ENCODE measurements at places on chromosomes 5 and 9.

GRCh38 chr9:38417003-38417945 is 7.0 kb downstream of the IGFBPL1 start:
- DNase-seq = peak; percentile 32

GRCh38 chr5:324736-325612 is 3.5 kb downstream of the AHRR start:
- no peak for DNase-seq

DNA sequence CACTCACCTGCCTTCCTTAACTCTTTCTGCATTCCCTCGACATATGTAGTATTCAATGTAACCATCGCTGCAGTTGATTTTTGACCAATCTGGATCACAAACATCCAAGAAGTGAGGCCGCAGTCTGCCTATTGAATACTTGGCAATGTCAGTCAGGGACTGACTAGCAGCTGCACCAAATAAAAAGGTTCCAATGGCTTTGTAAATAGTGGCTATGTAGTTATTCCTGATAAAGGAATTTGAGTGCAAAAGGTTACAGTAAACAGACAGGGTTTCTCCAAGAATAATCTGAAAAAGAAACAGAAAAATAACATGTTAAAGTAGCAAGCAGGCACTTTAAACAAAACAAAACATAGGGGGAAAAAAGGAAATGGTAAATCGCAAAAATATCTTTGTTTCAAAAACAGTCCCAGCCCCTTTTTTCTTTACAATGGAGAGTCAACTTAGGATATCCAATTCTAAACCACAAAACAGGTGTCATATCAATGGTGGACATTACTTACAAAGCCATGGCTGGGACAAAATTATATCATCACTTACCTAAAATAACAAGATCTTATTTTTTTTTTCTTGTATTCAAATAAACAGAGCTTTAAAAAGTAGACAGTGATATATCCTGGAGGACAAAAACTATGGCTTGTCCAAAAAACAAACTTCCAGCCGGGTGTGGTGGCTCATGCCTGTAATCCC is 66.8 kb downstream of the PLPP1 start:
- DNase-seq = no peak

DNA sequence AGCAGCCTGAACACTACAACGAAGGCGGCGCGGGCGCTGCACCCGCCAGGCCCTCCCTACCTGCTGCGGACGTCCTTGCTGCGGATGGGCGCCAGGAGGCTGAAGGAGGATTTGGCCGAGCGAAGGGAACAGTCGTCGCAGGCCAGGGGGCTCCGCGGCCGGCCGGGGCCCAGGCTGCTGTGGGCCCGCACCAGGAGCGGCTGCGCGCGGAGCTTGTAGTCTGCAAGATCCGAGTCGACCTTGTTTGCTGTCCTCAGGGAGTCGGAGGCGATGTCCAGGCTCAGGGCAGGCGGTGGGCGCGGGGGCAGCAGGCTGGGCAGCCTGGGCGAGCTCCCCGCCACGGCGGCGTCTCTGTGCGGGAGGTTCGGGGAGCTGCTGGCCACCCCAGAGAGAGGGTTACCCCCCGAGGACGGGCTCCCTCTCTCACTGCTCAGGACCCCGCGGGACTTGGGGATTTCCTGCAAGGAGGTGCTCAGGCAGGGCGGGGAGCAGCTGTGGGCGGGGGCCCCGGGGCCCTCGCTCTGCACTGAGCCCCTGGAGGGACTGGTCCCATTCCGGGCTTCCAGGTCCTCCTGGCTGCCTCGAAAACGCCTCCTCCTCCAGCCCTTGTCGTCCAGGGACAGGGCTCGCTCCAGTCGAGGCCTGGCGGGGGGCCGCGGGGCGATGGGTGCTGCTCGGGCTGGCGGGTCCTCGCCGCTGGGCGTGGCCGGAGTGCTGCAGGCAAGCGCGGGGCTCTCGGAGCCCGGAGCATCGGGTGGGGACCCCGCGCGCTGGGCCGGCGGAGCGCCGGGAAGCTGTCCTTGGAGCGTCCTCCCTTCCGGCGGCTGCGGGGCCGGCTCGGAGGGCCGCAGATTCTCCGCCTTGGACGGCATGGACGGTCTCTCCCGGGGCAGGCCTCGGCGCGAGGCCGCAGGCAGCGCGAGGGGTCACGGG is 831 bp downstream of the INPP5E start:
- peak; percentile 11 for DNase-seq

- no peak for DNase-seq
Measured at GRCh38 chr5:143398053-143398355, 5.5 kb downstream of the NR3C1 start.

- no peak for DNase-seq
Measured at GRCh38 chr5:56357426-56357825, 124.3 kb upstream of the ANKRD55 start.

GRCh38 chr9:4969130-4969529 is 15.9 kb upstream of the JAK2 start:
- DNase-seq = no peak

DNA sequence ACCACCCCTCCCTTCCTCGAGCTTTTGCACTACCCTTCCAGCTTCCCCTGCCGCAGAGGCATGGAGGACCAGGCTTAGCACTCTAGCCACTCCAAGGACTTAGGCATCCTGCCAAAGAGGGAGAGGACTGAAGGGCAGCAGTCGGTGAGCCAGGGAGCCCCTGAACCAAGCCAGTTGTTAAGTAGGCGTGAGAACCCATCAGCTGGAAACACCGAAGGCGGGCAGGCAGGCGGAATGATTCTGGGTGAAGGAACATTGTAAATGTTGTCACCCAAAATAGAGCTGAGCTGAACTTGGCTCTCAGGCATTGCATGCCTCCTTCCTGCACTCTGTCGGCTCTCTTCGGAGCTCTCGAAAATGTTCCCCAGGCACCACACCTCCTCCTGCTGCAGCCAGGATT is 42.8 kb downstream of the NRG2 start:
- no peak for DNase-seq

GRCh38 chr5:159448-160172 is 31.7 kb upstream of the LRRC14B start:
- DNase-seq = no peak

DNA sequence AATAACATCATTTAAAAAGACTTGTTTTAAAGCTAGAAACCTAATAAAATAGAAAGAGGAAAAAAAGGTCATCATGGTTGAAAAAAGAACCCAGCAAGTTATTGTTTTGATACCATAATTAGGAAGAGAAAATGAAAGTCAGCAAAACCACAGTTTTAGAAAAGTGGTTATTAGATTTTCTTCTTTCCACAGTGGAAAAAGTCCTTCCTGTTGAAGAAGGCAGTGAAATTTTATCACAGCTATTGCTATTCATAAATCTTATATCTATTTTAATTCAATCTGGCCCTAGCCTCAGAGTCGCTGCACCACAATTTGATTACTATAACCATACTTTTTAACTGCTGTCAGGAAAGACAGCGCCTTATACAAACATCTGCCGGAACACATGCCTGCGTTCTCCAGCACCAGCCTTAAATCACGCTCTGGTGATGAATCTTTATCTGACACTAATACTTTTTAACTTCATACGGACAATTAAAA is 60.3 kb downstream of the MAPKAP1 start:
- no peak for DNase-seq

All from COR-L47 (cell line).